NCI-H2171 (cell line): ENCODE measurements at places on chromosomes 3 and 15.

GRCh38 chr3:191455257-191455952 lies 5.6 kb upstream of the PYDC2 start:
- no peak for DNase-seq

DNA sequence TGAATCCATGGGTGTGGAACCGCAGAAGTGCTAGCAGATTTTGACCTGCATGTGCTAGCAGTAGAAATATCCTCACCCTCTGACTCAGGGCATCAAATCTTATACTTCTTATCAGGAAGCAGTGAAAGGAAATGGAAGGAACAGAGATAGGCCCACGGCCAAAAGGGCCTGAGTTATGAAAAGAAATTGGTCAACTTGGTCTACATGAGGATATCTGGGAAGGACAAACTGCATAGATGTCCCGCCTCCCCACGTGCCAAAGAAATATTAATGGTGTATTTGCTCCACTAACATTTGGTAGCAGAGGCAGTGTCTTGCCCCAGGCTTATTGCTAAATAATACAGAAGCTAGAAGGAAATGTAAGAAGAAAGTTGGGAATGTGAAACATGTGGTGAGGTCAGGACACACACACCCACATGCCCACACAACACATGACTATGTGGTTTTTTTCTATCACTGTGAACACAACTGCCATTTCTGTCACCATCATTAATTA lies 93.6 kb upstream of the COL8A1 start:
- no peak for DNase-seq

- no peak for DNase-seq
Observed at GRCh38 chr3:173663696-173664111, 266.2 kb downstream of the NLGN1 start.

DNA sequence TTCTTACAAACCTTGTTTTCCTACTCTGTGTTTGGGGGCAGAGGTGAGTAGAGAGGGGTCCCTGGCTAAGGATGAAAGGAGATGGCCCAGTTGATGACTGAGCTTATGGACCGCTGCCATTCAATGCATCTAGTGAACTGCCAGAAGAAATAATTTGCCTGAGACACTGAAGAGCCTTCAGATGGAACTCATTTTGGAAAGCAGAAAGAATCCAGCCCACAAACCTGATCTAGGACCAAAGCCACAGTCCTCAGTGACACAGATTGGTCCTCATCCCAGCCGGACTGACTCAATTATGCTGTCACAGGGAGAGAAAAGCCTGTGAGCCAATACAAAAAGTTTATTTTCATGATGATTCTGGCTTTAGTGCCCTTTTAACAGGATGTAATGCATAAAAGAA lies 82.7 kb downstream of the CD47 start:
- DNase-seq: no peak

- no peak for DNase-seq
Observed at GRCh38 chr3:54366839-54367238, 244.5 kb downstream of the CACNA2D3 start.

DNA sequence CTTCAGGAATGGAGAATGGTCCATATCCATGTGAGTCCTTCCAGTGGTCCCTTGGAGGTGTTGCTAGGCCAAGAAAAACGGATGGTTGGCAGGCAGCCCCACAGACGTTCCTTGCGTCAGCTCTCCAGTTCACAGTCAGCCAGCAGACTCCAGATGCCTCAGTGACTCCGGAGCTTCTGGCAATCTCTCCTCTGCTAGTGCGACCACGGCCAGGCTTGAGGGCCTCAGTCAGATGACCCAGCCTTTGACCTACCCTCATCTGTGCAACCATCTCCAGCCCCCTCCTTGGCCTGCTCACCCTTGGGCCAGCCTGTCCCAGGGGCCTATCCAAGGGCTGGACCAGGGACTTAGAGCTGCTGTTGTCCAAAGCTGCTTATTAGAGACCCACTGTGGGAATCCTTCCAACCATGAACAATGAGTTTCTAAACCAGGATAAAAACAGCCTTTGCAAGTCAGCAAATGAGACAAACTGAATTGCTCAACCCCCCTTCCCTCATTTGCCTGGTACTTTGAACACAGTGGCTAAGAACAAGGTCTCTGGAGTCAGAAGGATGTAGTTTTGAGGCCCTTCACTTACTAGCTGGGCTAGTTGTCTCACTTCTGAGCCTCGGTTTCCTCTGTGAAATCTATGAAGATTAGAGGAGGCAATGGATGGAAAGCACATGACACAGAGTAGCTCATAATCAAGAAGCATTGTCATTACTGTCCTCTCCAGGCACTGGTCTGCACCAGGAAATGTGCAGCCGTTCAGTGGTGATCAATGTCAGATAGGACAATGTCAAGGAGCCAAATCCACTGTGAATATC lies 44.8 kb downstream of the ANP32A start:
- DNase-seq: no peak

- DNase-seq: peak; percentile 31
Observed at GRCh38 chr3:28317438-28318022, 31.0 kb upstream of the ZCWPW2 start.

- no peak for DNase-seq
Observed at GRCh38 chr3:157498371-157498770, 4.8 kb downstream of the VEPH1 start.

DNA sequence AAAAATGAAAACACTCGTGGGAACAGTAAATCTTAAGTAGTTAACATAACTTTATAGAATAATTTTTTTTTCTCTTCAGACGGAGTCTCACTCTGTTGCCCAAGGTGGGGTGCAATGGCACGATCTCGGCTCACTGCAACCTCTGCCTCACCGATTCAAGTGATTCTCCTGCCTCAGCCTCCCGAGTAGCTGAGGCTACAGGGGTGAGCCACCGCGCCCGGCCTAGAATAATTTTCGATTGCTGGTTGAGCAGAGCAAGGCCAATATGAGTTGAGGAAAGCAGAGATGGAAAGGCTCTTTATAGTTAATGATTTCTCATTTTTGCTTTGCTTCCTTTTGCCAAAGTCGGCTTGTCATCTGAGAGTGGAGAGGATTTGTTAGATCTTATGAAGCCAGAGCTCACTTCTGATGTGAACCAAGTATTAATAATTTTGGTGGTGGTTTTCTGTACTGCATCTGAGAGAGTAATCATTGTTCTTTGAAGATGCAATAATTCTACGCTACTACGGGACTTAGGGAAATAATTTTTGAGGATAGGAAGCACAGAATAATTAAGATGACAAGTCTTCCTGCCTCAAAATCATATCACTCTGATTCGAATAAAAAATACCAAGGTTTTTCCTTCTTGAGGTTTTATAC lies 1.6 kb upstream of the GOLM2 start:
- no peak for DNase-seq

GRCh38 chr3:57019057-57019456 lies 41.4 kb upstream of the SPATA12 start:
- no peak for DNase-seq

GRCh38 chr3:167669699-167670098 lies 16.0 kb upstream of the WDR49 start:
- no peak for DNase-seq
